Keratinocyte (primary cell): ENCODE measurements at places on chromosomes 7 and 10. TPM values are rescaled to one million over a fixed set of nuclear protein-coding genes. Genes with fewer than 3 reads are reported as not detected.

DNA sequence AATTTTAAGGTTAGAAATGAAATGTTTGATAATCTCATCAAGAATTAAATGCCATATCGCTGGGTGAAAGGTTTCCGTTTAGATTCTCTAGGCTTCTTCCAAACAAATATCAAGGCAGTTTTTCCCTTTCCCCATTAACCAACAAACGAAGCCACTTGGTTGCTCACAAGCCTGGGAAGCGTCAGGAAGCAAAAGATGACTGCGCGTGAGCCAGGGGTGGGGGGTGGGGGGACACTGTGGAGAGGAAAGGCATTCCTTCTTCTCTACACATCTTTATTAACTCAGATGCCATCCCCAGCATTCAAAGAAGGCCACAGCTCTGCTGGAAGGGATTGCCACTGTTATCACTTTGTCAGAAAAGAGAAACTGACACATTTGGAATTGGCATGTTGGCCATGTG is 207.1 kb downstream of the TRIL start:
- DNase-seq, result no peak

DNA sequence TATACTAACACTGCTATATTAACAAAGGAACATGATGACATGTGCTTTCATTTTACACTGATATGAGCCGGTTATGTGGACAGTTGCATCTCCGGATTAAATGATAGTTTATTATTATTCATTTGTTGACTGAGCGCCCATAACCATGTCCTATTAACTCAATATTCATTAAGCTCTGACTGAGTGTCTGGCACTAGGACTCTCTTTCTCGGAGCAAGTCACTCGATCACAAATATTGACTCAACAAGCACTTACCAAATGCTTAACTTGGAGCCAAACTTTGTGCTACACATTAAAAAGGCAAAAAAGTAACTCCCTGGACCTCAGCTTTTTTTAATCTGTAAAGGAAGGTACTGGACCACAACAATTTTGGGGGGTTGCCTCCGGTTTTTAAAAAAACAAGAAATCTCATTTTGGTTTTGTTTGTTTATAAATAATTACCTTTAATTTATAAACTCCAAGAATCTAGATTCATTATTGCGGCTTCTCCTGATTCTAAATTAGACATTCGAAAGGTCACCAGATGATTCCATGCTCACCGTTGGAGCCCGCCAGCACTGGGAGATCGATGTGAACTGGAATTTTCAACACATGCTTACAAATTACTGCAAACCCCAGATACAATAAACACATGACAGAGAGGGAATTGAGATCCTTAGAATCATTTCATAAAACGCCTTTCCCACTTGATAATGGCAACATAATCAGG is 8.9 kb upstream of the LYZL1 start:
- DNase-seq, result no peak

- no peak for DNase-seq
Measured at GRCh38 chr10:95505641-95506040, 55.5 kb downstream of the SORBS1 start.

The PNLIPRP3 gene
- 64.5 to 120 TPM (median 117 TPM) in 3 replicates for polyA plus RNA-seq

DNA sequence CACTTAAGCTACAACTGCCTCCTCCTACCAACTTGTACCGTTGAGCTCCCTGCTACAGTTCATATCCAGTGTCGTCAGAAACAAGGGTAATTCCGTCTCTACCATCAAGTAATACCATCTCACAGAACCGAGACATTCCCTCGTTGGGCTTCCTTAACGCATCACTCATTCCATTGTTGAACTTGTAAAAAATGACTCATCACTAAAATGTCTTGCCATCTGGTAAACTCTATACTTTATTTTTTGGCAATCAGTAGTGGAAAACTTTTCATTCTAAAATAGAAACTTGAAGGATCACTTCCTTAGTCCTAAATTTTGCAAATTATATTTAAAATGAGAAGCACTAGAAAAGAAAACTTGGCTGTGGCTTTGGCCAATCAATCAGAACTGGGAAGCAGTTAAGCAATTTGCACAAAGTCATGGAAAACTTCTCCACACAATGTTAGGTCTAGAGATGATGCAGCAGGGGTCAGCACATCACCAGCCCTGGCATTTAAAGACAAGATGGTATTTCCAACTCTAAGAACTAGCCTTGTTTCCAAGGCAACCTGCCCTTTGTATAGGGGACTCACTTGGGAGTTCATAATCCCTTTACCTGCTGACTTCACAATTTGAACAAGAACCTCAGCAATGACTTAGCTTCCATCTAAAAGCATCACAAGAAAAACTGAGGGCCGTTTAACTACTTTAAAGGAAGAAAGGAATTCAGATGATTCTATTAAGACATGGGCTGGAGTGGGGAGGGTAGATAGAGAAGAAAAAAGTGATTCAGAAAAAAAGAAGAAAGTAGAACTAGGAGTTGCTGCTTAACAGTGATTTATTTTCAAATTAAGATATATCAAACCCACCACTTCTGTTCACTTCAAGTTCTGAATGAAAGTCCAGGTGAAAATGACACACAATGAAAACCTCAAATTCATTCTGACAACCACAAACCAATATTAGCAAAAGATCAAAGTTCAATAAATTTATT is 288.1 kb downstream of the PARD3 start:
- peak; percentile 58 for DNase-seq

The MBL2 gene
- polyA plus RNA-seq, result not detected in 3 replicates
